GM20000 (cell line): ENCODE measurements at places on chromosomes 7 and 10.

GRCh38 chr10:50624866-50625501 is 1.2 kb upstream of the SGMS1 start:
- DNase-seq = peak; percentile 90

GRCh38 chr7:80082213-80082612 is 52.4 kb upstream of the GNAI1 start:
- DNase-seq = no peak

DNA sequence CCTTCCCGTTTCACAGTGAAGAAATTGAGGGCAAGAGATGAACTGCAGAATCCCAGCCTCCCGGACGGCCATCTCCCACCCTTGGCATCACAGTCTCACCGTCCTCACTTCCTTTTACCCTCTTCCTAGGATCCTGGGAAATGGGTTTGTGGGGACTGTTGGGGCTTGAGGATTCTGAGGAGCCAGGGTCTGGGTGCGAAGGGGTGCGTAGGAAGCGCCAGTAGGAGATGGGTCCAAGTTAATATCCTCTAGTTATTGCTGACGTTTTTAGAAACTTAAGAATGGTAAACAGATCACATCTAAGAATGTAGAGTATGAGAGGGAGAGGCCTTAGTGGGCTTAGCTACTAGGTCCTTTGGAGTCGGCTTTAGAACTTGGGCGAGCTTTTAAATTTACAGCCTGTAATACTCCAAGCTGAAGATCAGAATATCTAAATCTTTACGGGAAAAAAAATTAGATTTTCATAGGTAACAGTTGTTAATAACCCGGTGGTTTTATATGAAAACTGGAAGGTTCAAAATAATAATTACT is 696 bp downstream of the MALSU1 start:
- peak; percentile 19 for DNase-seq

DNA sequence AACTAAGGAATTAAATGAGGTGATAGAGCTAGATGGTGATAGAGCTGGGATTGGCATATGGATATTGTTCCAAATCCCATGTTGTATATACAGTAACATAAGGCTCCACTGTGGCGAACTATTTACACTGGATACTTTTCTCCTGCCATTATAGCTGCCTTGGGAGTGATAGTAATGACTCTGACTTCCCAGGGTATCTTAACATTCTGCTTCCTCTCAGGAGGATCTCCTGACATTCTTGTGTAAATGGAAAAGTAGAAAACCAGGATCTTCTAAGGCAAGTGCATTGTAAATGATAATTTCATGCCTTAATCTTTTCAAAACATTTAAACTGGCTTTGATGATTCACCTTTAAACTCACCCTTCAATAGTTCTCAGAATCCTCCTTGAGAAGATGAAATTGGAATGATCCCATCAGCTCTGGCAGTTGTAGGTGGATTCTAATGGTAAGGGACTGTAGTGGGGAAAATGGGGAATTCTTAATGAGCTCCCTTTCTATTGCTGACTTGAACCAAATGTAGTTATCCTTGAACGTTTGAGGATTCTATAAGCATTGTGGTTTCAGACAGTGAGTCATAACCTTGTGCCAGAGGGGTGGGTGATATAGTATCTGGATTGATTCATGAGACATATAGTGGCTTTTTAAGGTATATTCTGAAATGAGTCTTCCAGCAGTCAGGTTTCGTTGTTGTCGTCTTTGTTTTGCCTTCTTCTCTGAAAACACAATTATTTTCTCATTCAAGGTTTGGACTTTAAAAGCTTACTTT is 450.0 kb downstream of the SUGCT start:
- DNase-seq = no peak

GRCh38 chr10:49207113-49207512 is 18.9 kb upstream of the TMEM273 start:
- DNase-seq = no peak

DNA sequence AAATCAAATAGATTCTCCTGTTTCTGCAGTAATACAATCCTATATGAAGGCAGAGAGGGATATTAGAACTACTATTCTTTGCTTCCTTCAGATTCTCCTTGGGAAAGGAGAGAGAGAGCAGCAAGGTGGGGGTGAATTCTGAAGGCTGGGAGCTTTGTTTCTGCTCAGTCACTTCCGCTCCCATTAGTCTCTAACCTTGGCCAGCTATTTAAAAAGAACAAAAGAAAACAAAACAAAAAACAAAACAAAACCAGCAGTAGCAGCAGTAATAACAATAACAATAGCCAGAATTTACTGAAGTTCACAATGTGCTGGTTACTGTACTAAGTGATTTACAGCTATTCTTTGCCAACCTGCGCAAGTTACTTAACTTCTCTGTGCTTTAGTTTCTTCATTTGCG is 9.9 kb downstream of the GPR85 start:
- no peak for DNase-seq

GRCh38 chr10:117222976-117223692 is 17.8 kb upstream of the SLC18A2 start:
- no peak for DNase-seq

DNA sequence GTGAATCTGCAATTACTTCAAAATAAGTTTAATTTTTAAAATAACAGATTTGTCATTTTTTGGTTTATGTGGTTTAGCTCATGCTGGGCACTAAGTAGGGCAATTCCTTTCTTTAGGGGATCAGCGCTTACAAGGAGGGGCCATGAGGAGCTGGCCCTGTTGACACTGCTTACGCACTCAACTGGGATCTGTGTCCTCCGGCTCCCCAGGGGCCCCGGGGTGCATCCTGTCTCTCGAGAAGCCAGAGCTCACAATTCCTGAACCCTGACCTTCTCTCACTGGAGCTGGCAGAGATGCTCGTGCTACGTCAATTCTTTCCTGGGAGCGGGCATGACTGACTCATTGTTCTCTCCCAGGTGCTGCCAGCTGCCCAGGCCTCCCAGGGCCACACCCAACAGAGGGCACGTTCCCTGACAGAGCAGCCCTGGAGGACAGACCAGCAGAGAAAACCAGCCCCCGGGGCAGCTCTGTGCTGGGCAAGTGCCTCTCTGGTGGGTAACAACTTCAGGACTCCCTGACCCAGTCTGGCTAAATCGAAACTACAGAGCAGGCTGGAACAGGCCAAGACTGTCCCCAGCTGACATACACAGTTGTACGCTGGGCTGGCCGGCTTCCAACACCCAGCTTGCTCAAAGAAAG is 36.8 kb downstream of the CTBP2 start:
- no peak for DNase-seq

GRCh38 chr7:142792593-142792992 is 21.8 kb downstream of the PRSS2 start:
- no peak for DNase-seq

GRCh38 chr7:28292834-28293526 is 112.4 kb upstream of the JAZF1 start:
- no peak for DNase-seq

DNA sequence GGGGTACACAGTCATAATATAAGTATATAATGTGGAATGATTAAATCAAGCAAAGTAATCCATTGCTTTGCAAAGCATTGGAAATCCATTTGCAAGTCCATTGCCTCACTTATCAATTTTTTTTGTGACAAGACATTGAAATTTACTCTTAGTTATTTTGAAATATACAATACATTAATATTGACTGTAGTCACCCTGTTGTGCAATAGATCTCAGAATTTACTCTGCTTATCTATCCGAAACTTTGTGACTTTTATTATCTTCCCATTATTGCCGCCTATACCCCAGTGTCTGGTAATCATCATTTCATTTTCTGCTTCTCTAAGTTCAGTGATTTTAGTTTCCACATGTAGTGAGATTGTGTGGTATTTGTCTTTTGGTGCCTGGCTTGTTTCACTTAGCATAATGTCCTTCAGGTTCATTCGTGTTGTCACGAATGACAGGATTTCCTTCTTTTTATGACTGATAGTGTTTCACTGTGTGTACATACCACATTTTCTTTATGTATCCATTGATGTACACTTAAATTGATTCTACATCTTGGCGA is 5.8 kb downstream of the MALRD1 start:
- DNase-seq = no peak

- DNase-seq = no peak
These were observed 26.2 kb upstream of the ECHDC3 start for GRCh38 chr10:11715815-11716494.

DNA sequence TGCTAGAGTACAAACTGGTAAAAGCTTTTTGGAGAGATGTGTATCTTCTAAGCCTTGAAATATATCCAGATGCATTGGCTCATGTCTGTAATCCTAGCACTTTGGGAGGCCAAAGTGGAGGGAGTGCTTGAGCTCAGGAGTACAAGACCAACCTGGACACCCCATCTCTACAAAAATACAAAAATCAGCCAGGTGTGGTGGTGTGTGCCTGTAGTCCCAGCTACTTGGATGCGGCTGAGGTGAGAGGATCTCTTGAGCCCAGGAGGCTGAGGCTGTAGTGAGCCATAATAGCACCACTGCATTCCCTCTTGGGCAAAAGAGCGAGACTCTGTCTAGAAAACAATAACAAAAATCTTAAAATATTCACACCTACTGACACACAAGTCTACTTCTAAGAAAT is 25.6 kb downstream of the TMEM209 start:
- no peak for DNase-seq

- no peak for DNase-seq
These were observed 25.5 kb upstream of the RBM33 start for GRCh38 chr7:155618708-155619633.

DNA sequence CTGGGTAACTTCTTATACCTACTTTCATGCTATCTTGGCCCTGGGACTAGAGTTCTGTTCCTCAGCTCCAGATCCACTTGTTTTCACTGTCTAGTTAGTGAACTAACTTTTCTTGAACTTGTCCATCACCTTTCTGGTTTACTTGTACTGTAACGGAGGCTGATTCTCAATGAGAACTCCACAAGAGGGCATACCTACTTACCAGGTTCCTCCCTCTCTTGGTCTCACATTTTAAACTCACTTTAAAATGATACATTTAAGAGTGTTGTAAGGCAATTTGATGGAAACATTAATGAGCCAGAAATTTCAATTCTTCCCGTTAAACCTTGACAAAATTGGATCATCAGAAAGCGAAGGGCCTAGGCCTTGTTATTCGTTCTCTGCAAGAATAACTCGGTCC is 111.6 kb downstream of the MAGI2 start:
- no peak for DNase-seq
